Left hindlimb (tissue), 1 donor: ENCODE measurements at places on chromosomes 12 and 14.

GRCh38 chr14:65222440-65222858 is 120.1 kb upstream of the MAX start:
- no peak for DNase-seq

- DNase-seq, result no peak
Observed at GRCh38 chr12:129226851-129227250, 373.6 kb downstream of the GLT1D1 start.

- DNase-seq, result no peak
Observed at GRCh38 chr14:89910691-89911009, 43.9 kb downstream of the EFCAB11 start.

- DNase-seq, result no peak
Observed at GRCh38 chr12:97048421-97049035, 141.5 kb downstream of the NEDD1 start.

- DNase-seq, result no peak
Observed at GRCh38 chr14:59585891-59586554, 9.4 kb upstream of the CCDC175 start.

DNA sequence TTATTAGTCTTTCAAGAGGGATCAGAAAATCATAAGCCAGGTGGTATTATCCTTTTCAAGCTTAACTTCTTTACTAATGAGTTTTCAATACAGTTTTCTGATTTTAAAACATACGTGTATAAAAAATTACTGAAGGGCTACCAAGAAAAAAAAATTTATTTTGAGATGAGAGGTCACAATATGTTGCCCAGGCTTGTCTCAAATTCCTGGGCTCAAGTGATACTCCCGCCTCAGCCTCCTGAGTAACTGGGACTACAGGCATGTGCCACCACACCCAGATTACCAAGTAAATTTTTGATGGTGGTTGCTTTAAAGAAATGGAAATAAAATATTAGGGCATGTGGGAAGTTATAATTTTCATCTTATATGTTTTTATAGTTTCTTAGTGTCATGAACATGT is 26.7 kb downstream of the ST8SIA1 start:
- no peak for DNase-seq

DNA sequence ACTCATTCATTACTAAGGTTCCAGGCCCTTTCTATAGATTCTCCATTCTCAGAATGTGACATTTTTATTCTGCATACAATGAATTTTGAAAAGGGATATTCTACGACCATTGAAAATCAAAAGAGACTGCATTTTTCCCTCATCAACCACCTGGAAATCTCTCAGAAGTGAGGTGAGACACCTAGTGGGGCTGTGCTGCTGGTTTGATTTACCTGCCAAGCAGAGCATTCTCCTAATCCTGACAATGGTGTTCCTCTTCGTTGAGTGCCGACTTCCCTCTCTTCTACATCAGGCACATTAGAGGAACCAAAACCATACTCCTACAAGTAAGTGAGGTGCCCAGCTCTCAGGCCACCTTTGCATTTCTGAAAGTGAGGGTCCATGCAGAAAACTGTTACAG is 14.9 kb downstream of the CKB start:
- DNase-seq, result no peak

DNA sequence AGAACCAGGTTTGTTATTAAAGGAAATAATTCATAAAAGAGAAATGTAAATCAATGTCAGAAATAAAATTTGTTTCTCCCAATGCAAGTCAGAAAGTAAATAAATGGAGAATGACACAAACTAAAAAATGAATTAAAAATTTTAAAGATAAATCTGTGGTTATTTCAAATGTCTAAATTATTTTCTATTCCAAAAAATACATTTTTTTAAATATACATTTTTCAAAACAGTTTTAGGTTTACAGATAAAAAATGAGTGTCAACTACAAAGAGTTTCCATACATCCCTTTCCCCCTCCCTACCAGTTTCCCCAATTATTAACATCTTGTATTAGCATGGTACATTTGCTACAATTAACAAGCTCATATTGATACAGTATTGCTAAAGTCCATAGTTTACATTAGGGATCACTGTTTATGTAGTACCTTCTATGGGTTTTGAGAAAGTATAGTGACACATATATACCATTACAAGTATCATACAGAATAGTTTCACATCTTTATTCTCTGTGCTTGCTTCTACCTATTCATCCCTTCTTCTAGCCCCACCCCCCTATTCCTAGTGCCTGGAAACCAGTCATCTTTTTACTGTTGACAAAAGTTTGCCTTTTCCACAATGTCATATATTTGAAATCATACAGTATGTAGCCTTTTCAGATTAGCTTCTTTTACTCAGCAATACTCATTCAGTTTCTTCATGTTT is 104.2 kb downstream of the RALGAPA1 start:
- no peak for DNase-seq

GRCh38 chr14:73502017-73502619 is 11.4 kb downstream of the RIOX1 start:
- no peak for DNase-seq

- DNase-seq, result no peak
Observed at GRCh38 chr14:39454906-39455539, 22.8 kb upstream of the FBXO33 start.

GRCh38 chr12:69897744-69898143 is 72.7 kb downstream of the MYRFL start:
- DNase-seq, result peak; percentile 80

DNA sequence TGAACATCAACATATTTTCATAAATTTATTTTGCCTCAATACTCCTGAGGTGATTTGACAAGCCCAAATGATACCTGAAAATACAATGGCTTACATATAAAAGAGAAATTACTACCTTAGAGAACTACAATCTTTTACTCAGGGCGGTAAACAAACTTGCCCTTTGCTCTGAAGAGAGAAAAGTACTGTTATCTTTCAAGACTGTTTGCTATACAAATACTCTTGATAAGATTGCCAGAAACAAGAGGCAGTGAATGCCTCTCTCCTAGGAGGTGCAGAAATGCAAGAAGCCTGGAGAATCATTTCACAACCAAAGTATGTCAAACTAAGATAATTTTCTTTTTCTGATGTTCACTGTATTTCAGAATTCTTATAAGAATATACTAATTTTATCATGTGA is 160.3 kb downstream of the ALX1 start:
- DNase-seq, result no peak

- DNase-seq, result no peak
Observed at GRCh38 chr12:92007787-92008186, 137.9 kb downstream of the BTG1 start.

DNA sequence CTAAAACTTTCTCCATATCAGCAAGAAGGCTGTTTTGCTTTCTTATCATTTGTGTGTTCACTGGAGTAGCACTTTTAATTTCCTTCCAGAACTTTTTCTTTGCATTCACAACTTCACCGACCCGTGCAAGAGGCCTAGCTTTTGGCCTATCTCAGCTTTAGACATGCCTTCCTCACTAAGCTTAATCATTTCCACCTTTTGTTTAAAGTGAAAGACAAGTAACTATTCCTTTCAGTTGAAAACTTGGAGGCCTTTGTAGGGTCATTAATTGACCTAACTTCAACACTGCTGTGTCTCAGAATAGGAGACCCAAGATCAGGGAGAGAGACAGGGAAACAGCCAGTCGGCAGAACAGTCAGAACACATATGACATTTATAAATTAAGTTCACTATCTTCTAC is 39.3 kb downstream of the BBS10 start:
- no peak for DNase-seq
